Hematopoietic multipotent progenitor cell treated with erythropoietin and hydrocortisone succinate and interleukin-3 and kit ligand, for 6 days (in vitro differentiated cells): ENCODE measurements at places on chromosomes 16 and 17.
A peak's percentile ranks its signal among the peaks of the same experiment; 100 is the strongest.

GRCh38 chr17:55487695-55488432 is 23.4 kb downstream of the SMIM36 start:
- DNase-seq: no peak

DNA sequence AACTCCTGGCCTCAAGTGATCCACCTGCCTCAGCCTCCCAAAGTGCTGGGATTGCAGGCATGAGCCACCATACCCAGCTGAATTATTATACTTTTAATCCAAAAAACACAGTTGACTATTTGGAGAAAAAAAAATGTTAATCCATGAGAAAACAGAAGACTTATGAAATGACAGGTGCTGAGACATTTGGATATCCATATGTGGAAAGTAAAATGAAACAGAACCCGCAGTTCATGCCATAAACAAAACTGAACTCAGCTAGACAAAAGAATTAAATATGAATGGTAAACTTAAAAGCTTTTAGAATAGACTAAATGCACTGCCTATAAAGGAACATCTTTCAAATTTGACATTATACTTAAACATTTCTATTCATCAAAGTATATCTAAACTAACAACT is 8.2 kb upstream of the RBBP6 start:
- DNase-seq: no peak

DNA sequence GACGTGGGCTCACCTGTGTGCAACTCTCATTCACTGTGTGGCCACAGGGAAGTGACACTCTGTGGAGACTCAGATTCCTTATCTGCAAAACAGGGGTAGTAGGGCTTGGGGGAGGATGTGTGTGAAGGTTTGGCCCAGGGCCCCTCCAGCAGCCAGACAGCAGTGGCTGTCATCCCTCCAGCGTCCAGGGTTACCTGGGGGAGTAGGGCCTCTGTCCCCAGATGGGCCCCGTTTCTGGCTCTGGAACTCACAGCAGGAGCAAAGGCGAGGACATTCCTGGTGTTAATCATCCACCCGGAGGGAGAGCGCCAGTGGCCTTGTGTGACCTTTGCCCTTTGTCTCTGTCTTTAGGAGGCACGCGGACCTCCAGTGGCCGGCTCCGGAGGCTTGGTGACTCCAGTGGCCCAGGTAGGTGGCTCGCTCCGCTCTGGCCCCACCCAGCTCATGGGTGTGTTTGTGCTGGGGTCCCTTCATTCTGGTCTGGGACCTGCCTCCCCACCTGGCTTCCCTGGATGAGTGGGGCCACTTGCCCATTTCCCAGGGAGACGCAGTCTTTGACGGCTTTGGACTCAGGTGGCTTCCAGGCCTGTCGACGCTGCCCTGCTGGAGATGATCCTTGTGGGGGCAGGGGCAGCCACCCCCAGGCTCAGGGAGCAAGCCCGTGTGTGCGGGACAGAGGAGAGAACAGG is 166.2 kb downstream of the SEC14L1 start:
- DNase-seq: no peak

DNA sequence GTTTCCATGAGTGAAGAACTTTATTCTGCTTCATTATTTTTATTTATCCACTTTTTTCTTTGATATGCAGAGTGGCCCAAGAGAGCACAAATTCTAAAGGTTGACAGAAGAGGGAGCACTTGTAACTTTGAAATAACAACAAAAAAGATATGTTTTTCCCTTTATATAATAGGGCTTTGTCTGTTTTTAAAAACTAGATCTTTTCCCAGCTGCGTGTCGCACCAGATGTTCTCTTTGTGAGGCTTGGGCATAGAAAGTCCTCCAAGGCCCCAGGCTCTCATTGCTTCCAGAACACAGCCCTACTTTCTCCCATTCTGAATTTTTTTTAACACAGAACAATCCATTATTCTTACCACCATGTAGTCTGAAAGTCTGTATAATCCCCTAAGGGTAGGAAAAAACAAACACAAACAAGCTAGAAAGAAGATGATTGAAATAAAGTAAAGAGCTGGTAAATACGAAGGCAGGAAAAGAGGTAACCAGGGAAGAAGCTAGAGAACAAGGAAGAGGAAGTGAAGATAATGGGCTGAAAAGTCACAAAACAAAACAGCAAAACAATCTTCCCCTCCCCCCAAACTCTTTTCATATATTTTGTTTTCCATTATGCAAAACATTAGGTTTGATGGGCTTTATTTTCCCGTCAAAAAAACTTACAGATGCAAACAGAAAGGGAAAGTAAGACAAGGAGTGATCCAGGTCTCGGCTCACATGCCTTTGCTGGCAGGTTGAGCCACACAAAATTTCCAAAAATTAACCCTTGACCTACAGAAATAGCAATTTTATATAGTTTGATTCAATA is 160.4 kb downstream of the ABCA8 start:
- peak; percentile 48 for DNase-seq

GRCh38 chr17:73798111-73798748 is 154.0 kb upstream of the SDK2 start:
- no peak for DNase-seq

GRCh38 chr17:2549392-2550211 is 37.9 kb upstream of the METTL16 start:
- DNase-seq: no peak

- DNase-seq: peak; percentile 83
These were observed 22.6 kb upstream of the MGAT5B start for GRCh38 chr17:76845541-76846017.

DNA sequence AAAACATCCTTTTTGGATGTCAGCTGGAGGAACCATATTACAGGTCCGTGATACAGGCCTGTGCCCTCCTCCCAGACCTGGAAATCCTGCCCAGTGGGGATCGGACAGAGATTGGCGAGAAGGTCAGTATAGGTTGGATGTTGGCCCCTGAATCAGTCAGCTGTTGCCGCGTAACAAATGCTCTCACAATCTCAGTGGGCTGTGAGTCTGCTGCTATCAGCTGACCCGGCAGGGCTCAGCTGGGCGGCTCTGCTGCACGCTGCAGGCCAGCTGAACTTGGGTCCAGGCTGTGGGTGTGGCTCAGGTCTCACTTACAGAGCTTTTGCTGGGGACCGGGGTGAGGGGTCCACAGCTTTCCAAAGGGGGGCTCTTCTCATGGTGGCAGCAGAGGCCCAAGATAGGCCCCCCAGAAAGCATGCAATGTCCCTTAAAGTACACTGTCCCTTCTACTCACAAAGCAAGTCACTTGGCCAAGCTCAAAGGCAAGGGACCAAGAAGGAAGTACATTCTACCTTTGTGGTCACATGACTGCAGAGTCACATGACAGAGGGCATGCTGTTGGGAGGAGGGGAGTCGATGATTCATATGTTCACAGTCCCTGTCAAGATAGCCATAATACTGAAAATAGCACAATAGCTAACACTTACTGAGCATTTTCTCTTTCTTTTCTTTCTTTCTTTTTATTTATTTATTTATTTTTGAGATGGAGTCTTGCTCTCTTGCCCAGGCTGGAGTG is 134.2 kb downstream of the ABCC1 start:
- peak; percentile 72 for DNase-seq
